Umbilical cord (tissue), 2 donors: ENCODE measurements at places on chromosomes 5 and 9.

DNA sequence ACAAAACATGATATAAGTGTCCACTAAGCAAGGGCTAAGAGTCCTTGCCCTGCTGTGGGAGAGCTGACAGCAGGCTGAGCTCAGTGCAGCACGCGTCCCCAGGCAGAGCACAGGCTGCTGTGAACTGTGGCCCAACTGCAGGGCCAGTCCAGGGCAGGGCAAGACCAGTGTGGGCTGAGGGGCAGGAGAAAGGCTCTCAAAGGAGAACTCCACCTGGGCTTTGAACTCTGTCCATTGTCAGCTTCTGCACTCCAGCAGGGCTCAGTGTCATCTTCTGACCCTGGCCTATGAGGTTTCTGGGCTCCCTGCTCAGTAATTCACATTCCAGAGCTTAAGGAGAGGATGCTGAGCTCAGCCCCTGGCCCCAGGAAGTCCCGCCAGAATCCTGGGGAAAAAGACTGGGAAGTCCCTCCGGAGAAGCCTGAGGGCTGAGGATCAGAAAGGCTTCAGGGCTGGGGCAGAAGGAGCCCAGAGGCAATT lies 37.4 kb downstream of the LHFPL2 start:
- peak; percentile 46 for DNase-seq

DNA sequence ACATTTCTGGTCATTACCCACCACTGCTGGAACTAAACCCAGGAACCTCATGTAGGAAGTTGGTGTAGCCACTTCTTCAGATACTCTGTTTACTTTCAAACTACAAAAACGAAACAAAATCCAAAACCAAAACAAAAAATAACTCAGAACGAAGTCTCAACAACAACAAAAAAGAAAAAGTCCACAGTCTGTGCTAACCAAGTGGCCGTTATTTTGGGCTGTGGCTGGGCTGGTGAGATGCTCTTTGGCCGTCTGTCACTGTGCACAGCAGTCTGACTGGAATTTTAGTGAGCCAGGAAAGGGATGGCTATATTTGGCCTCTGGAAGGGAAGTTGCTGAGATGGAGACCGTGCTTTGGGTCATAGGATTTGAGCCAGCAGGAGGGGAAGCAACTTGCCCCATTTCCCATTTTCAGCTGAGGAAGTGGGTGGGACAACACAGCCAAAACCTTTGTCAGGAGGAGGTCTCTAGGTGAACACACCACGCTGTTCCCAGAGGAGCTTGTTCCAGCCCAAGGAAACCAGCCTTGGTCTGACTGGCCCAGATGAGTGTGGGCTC lies 334.1 kb downstream of the ZSWIM6 start:
- DNase-seq = no peak

GRCh38 chr9:73565026-73565425 lies 413.4 kb downstream of the ANXA1 start:
- no peak for DNase-seq

- no peak for DNase-seq
Observed at GRCh38 chr9:92185096-92185495, 69.9 kb upstream of the SPTLC1 start.

- DNase-seq = peak; percentile 76
Observed at GRCh38 chr9:12640016-12640587, 53.1 kb upstream of the TYRP1 start.
